Mesothelial cell of epicardium (in vitro differentiated cells): ENCODE measurements at places on chromosomes 11 and 22. TPM values are rescaled to one million over a fixed set of nuclear protein-coding genes. Genes with fewer than 3 reads are reported as not detected.

The P2RX6 gene
- 0.72 to 1.1 TPM (median 0.88 TPM) in 3 replicates for total RNA-seq

The TMEM86A gene
- 6.6 to 7.9 TPM (median 7.4 TPM) in 3 replicates for total RNA-seq

GRCh38 chr11:45869551-45869950 lies 15.9 kb upstream of the MAPK8IP1 start:
- H3K27ac ChIP-seq = no peak overlapping the region
- H3K4me1 ChIP-seq = no peaks in the 10 kb centered on the region
- no peak for DNase-seq

DNA sequence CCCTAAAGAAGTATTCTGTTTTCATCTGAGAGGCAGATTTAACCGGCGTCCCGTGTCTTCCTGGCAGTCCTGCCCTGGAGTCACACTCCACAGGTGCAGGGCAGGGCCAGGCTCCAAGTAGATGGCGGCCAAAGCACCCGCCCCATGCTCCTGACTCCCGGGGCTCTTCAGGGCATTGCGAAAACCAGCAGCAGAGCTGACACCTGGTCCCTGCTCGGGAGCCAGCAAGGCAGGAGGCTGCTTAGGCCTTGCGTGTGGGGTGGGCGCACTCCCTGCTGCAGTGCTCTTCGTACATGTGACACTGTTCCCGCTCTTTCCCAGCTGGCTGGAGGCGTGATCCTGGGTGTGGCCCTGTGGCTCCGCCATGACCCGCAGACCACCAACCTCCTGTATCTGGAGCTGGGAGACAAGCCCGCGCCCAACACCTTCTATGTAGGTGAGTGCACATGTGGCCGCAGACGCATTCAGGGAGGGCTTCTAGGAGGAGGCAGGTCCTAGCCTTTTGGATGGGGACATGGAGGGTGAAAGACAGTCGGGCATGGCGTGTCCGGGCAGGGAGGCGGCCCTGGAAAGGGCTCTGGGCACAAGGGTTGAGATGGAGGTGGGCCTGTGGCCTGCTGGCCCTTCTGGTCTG lies 10.3 kb upstream of the TSSC4 start:
- H3K27me3 ChIP-seq = no peaks in the 10 kb centered on the region
- no peak overlapping the region for H3K4me3 ChIP-seq
- no peak for DNase-seq

The LDLRAD3 gene
- 37.9 to 40.7 TPM (median 39.1 TPM) in 3 replicates for total RNA-seq

GRCh38 chr11:118111019-118111743 lies 24.4 kb upstream of the SMIM35 start:
- no peak overlapping the region for H3K27ac ChIP-seq
- no peak for DNase-seq
- no peaks in the 10 kb centered on the region for H3K4me1 ChIP-seq
- H3K4me3 ChIP-seq = no peak overlapping the region

DNA sequence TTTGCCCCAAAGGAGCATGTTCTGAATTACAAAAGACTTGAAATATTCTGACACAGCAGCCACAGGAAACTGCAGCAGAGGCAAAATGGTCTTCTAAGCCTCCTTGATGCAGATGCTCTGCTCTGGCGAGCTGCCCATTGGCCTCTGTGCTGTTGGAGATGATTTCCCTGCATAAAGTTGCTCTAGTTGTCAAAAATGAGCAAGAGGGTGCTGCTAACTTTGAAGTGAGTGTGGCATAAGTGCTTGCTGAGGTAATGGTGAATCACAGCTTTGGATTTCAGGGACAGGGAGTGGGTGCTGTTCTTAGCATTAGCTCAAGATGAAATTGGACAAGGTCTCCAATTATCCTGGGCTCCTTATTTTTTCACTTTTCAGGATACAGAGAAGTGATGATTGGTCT lies 435.4 kb downstream of the TMEM135 start:
- no peaks in the 10 kb centered on the region for H3K36me3 ChIP-seq
- DNase-seq = no peak
- H3K27me3 ChIP-seq = no peaks in the 10 kb centered on the region
- no peak overlapping the region for H3K27ac ChIP-seq
- H3K4me3 ChIP-seq = no peak overlapping the region

GRCh38 chr22:36589856-36590255 lies 60.9 kb upstream of the EIF3D start:
- H3K27ac ChIP-seq = no peak overlapping the region
- no peak overlapping the region for H3K4me3 ChIP-seq
- peaks cover 48% of the 10 kb centered on the region for H3K27me3 ChIP-seq
- H3K36me3 ChIP-seq = no peaks in the 10 kb centered on the region
- H3K4me1 ChIP-seq = peaks cover 24% of the 10 kb centered on the region

- H3K4me1 ChIP-seq = no peaks in the 10 kb centered on the region
- H3K27me3 ChIP-seq = peaks cover 60% of the 10 kb centered on the region
- H3K36me3 ChIP-seq = no peaks in the 10 kb centered on the region
- no peak for DNase-seq
- no peak overlapping the region for H3K27ac ChIP-seq
Observed at GRCh38 chr11:134406264-134407185, 5.5 kb downstream of the B3GAT1 start.

DNA sequence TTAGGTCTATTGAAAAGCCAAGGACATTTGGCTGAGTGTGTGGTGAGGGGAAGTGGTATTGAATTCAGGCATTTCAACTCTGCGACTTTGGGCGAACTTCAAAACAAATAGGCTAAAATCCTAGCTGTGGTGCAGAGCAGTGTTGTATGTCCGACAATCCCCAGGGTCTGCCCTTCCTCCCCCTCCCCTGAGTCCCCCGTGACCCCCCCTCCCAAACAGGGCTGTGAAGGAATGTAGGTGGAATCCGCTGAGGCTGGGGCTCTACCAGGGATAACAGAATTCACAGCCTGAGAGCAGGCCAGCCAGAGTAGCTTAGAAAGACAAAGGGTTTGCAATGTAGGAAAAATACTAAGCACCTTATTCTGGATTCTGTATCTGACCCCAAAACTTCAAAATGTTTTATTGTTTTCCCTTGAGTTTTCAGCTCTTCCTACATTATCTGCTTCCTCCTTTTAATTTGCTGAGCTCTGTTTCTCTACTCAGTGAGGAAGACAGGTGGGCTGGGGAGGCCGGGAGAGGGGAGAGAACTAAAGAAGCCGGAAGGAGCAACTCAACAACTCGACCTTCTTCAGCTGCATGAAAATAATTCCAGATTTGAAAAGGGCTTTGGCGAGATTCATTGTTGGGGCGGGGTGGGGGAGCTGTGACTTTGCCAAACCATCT lies 315.2 kb downstream of the BLID start:
- peak overlapping the region; percentile 24 for H3K4me3 ChIP-seq
- H3K27ac ChIP-seq = peak overlapping the region; percentile 97
- peaks cover 4% of the 10 kb centered on the region for H3K36me3 ChIP-seq

The APOL4 gene
- 15.0 to 16.4 TPM (median 15.9 TPM) in 3 replicates for total RNA-seq

GRCh38 chr22:24772493-24773220 lies 1.9 kb downstream of the PIWIL3 start:
- H3K27me3 ChIP-seq = no peaks in the 10 kb centered on the region
- no peaks in the 10 kb centered on the region for H3K36me3 ChIP-seq
- H3K27ac ChIP-seq = no peak overlapping the region
- H3K4me3 ChIP-seq = no peak overlapping the region
- no peak for DNase-seq
- H3K4me1 ChIP-seq = peaks cover 19% of the 10 kb centered on the region

The CCDC89 gene
- 1.3 to 2.7 TPM (median 1.5 TPM) in 3 replicates for total RNA-seq

- H3K27ac ChIP-seq = no peak overlapping the region
- H3K27me3 ChIP-seq = no peaks in the 10 kb centered on the region
- no peak overlapping the region for H3K4me3 ChIP-seq
- DNase-seq = no peak
- peaks cover 3% of the 10 kb centered on the region for H3K36me3 ChIP-seq
Observed at GRCh38 chr11:130789056-130789640, 127.1 kb downstream of the SNX19 start.

The CCDC73 gene
- 0.27 to 0.68 TPM (median 0.44 TPM) in 3 replicates for total RNA-seq

The POU2F3 gene
- total RNA-seq = 0.55 to 0.98 TPM (median 0.86 TPM) in 3 replicates

DNA sequence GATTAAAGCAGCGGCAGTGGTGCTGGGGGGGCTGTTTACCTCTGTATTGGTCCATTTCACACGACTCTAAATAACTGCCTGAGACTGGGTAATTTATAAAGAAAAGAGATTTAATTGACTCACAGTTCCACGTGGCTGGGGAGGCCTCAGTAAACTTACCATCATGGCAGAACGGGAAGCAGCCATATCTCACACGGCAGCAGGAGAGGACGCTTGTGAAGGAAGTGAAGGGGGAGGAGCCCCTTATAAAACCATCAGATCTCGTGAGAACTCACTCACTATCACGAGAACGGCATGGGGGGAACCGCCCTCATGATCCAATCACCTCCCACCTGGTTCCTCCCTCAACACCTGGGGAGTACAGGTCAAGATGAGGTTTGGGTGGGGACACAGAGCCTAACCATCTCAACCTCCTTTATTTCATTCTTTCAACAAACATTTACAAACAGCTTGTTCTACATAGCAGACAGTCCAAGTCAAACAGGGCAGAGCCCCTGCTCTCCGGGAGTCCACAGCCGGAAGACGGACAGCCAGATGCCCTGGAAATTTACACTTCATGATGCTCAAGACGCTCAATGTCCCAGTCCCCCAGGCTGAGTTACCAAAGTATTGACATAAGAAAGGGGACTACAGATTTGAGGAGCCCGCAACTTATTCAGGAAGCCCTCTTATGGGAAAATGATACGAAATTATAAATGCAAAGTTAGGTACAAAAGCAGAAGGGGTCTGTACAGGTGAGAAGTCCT lies 26.3 kb upstream of the HMGXB4 start:
- peaks cover 6% of the 10 kb centered on the region for H3K4me1 ChIP-seq
- peaks cover 50% of the 10 kb centered on the region for H3K27me3 ChIP-seq
- H3K36me3 ChIP-seq = no peaks in the 10 kb centered on the region
- DNase-seq = no peak
- no peak overlapping the region for H3K27ac ChIP-seq
- H3K4me3 ChIP-seq = no peak overlapping the region

The GGTLC2 gene
- 0.31 TPM in 1 of 3 replicates, not detected in the others for total RNA-seq

GRCh38 chr11:123093739-123094138 lies 31.8 kb upstream of the HSPA8 start:
- H3K27me3 ChIP-seq = no peaks in the 10 kb centered on the region
- H3K36me3 ChIP-seq = no peaks in the 10 kb centered on the region
- H3K27ac ChIP-seq = no peak overlapping the region
- peaks cover 10% of the 10 kb centered on the region for H3K4me1 ChIP-seq
- no peak for DNase-seq
- no peak overlapping the region for H3K4me3 ChIP-seq

DNA sequence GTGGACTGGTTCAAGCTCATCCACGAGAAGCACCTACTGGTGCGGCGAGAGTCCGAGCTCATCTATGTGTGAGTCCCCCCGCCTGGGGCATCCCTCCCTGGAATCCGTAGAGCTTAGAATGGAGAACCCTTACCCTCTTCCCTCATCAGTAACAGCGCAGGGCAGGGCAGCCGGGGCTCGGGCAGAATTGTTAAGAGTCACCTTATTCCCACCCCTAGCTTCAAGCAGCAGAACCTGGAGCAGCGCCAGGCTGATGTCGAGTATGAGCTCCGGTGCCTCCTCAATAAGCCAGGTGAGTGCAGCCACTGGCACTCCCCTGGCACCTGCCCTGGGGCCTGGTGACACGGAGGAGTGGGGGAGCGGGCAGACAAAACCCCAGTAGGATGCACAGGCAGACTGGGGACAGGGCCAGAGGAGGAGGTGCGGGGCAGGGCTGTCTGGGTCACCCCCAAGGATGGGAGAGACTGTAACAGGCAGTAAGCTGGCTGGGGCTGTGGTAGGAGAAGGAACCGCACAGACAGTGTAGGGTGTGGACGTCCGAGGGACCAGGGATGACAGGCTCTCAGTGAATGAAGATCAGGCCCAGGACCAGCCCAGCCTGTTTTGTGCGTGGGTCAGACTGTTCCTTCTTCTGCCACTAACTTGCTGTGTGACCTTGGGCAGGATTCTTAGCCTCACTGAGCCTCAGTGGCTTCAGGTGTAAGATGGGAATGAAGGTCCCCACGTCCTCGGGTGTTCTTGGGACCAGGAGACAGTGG lies 20.4 kb downstream of the C22orf23 start:
- H3K27me3 ChIP-seq = no peaks in the 10 kb centered on the region
- peaks cover 28% of the 10 kb centered on the region for H3K36me3 ChIP-seq
- H3K4me3 ChIP-seq = no peak overlapping the region
- DNase-seq = no peak

The MOV10L1 gene
- 1.7 to 3.5 TPM (median 2.8 TPM) in 3 replicates for total RNA-seq
